ENCODE measurements at places on chromosomes 2 and 18. TPM values are rescaled to one million over a fixed set of nuclear protein-coding genes. Genes with fewer than 3 reads are reported as not detected.

DNA sequence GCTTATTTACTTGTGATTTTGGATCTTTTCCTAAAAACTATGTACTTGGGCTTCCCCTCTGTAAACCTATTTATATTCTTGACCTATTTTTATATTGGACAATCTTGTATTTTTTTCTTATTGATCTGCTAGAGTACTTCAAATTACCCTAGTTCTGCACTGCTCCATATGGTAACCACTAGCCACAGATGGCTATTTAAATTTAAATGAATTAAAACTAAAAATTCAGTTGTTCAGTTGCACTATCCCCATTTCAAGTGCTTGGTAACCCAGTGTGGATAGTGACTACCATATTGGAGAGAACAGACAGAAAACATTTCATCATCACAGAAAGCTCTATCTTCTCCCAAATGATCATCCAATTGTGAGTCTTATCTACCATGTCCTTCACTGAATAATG, 74.3 kb downstream of the PDK1 start:
- no peak for DNase-seq

GRCh38 chr2:195509551-195509950, 147.5 kb upstream of the SLC39A10 start:
- no peak for DNase-seq

DNA sequence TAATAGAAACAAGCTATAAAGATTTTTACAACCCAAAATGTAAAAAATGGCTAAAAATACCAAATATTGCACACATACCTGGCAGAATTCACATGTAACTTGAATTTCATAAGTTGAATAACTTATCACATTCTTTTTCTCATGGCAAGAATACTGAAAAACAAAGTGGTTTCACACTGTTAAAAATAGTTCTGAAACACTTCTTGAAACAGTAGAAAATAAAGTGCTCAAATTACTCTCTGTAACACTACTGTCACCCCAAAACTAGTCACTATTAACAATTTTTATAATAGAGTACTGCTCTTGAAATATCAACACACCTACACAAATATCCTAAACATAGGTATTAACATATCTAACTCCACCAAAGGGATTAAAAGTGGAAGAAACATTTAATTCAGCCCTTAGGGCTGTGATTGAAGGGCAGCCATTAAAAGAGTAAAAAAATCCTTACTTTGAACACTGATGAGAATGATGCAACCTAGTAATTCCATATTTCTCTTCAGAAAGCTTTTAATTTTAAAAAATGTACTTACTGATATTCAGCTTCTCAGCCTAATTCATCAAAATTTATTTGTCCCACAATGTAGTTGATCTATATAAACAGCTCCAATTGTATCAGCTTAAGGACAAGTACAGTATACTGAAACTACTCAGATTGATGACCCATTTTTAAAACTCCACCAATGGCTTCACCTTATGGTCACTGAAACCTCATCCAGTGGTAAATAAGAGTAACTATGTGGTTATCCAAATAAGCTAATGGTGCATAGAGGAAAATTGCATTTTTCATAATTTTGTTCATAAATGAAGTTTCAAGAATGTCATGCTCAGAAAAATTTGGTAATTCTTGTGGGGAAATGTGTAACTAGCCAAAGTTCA, 31.4 kb downstream of the ATF2 start:
- DNase-seq = no peak

GRCh38 chr2:74555610-74556103, 1.1 kb downstream of the DOK1 start:
- DNase-seq = no peak

DNA sequence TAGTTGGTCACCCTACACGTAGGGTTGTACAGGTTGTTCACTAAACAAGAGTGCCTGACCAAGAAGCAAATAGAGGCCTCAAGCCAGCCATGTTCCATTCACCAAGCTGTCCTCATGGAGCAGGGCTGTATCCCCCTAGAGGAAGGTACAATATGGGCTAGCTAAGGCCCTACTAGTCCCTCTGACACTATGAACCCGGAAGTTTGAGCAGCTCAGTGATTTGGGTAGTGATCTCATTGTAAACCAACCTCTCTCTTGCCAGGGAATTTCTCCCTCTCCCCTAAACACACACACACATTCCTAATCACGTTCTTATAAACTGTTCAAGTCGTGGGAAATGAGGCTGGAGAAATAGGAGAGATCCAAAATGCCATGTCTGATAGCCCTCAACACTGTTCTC, 6.7 kb upstream of the CYS1 start:
- no peak for DNase-seq

DTNA gene
- polyA plus RNA-seq = 114 TPM
